ENCODE measurements at places on chromosomes 6 and 20. TPM values are rescaled to one million over a fixed set of nuclear protein-coding genes. Genes with fewer than 3 reads are reported as not detected.

The CDH26 gene
- total RNA-seq: 0.69 TPM

The TREML2 gene
- total RNA-seq: not detected

The OR12D1 gene
- total RNA-seq: not detected

The KHDC3L gene
- not detected for total RNA-seq

The OPRL1 gene
- 33.4 TPM for total RNA-seq

The GRM4 gene
- total RNA-seq: 19.4 TPM

The USP49 gene
- total RNA-seq: 15.5 TPM

The PRPH2 gene
- 11.5 TPM for total RNA-seq

The PPDPF gene
- 66.2 TPM for total RNA-seq

The CASS4 gene
- total RNA-seq: 0.69 TPM

The SNAP25 gene
- total RNA-seq: 162 TPM

The BCAS4 gene
- total RNA-seq: 17.8 TPM

The PNPLA1 gene
- total RNA-seq: not detected

The PPP1R3G gene
- 3.7 TPM for total RNA-seq

The SLC17A2 gene
- not detected for total RNA-seq

The FAM184A gene
- total RNA-seq: 40.8 TPM

The PGC gene
- total RNA-seq: not detected

The TREM1 gene
- not detected for total RNA-seq

The ENPP3 gene
- 1.2 TPM for total RNA-seq

The MAFB gene
- total RNA-seq: 4.2 TPM

The PPP1R3D gene
- 6.5 TPM for total RNA-seq

The VSX1 gene
- total RNA-seq: 0.46 TPM

The TGM3 gene
- total RNA-seq: 0.46 TPM

The MOCS1 gene
- 9.5 TPM for total RNA-seq

The MCHR2 gene
- total RNA-seq: 1.6 TPM

The FILIP1 gene
- total RNA-seq: 5.3 TPM

The MOXD1 gene
- total RNA-seq: 11.3 TPM

The HTR1B gene
- total RNA-seq: 9.2 TPM

The AK9 gene
- 54.7 TPM for total RNA-seq

The TRIM40 gene
- not detected for total RNA-seq

The SLC22A7 gene
- total RNA-seq: 0.23 TPM

The TFEB gene
- 3.5 TPM for total RNA-seq

The TAB2 gene
- total RNA-seq: 46.1 TPM

The UNC5CL gene
- total RNA-seq: 0.23 TPM

Data from diencephalon (tissue), 1 donor.